Iris pigment epithelial cell (primary cell): ENCODE measurements at places on chromosomes 7 and 10.
A peak's percentile ranks its signal among the peaks of the same experiment; 100 is the strongest.

GRCh38 chr7:79936281-79936983, 198.2 kb upstream of the GNAI1 start:
- DNase-seq = peak; percentile 48

DNA sequence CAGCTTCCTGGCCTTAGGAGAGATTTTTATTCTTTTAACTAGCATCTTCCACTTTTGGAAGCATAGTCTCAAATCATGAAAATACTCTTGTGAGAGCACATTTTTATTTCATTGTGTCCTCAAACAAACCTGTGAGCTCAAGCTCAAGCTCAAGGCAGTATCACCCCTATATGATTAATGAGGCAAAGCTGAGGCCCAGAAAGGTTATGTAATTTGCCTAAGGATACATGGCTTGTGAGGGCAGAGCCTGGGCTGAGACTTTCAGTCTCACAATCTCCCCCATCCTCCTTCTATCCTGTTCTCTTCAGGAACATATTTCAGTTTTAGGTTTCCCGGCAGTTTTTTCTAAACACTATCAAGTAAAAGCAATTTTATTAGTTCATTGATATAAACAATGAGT, 359.5 kb downstream of the PTEN start:
- DNase-seq = no peak

GRCh38 chr7:79257959-79258358, 195.5 kb downstream of the MAGI2 start:
- DNase-seq = no peak

- no peak for DNase-seq
These were observed 54.8 kb downstream of the OTUD1 start for GRCh38 chr10:23493711-23494110.

- DNase-seq = no peak
These were observed 74.0 kb upstream of the NANOS1 start for GRCh38 chr10:118955531-118955930.

DNA sequence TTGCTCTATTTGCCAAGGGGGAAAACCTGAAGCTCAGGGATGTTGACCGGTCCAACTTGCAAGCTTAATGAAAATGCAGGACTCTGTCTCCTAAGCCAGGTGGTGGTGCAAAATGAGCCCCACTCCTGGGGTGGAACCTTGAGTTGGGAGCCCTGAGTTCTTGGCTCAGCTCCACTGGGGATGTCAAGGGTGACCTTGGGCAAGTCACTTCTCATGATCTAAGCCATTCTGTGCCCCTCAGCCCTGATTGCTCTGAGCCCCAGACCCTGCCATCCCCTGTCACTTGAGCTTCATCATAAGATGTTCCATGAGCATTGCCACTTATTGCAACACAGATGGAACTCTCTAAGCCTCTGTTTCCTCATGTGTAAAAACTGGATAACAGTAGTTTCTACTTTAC, 33.9 kb downstream of the MYL10 start:
- DNase-seq = no peak

- no peak for DNase-seq
These were observed 79.5 kb upstream of the LANCL2 start for GRCh38 chr7:55285665-55286064.
